ENCODE measurements at places on chromosomes 1 and 21. TPM values are rescaled to one million over a fixed set of nuclear protein-coding genes. Genes with fewer than 3 reads are reported as not detected.

The ATP6V1G3 gene
- not detected for total RNA-seq

- DNase-seq, result peak; percentile 60
These were observed 95.2 kb downstream of the ITPKB start for GRCh38 chr1:226643611-226644540.

The ZNF683 gene
- total RNA-seq, result 7.0 TPM

The LENEP gene
- 0.91 TPM for total RNA-seq

GRCh38 chr1:35575416-35575958 is 2.4 kb downstream of the TFAP2E start:
- DNase-seq, result no peak

DNA sequence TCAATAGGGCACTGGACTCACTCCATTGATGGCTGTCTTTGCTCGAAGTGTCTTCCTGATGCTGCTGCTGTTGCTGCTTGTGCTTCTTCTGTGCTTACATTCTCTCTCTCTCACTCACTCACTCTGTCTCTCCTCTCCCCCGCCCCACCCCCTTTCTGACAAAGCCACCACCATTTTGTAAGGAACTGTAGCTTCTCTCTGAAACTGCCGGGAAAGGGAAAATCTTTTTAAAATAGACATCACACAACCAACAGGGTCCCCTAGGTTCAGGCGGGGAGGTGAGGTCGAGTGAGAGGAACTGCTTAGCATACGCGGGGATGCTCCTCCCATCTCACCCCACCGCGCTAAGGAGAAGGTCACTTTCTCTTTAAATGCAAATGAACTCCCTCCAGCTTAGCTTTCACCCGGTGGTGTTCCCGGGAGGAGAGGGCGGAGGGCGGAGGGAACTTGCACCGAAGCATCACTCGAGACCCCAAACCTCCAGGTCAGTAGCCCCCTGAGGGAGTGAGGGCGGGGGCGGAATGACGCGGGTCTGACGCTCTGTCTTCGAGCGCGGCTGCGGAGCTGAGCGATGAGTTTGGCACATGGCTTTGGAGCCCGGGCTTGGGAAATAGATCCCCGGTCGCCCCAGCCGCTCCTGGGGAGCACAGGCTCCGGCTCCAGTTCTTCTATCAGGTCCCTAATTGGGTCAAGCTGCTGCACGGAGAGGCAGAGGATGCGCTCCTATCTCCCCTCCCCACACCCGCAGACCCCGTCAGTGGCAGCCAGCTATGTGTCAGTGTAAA is at the start of gene CCDC28B:
Gene CCDC28B, plus strand, starts transcription at position 370 of the 785 bp plus-strand sequence. CDS start 1,341 bp downstream, outside the sequence.
- DNase-seq, result peak; percentile 71

DNA sequence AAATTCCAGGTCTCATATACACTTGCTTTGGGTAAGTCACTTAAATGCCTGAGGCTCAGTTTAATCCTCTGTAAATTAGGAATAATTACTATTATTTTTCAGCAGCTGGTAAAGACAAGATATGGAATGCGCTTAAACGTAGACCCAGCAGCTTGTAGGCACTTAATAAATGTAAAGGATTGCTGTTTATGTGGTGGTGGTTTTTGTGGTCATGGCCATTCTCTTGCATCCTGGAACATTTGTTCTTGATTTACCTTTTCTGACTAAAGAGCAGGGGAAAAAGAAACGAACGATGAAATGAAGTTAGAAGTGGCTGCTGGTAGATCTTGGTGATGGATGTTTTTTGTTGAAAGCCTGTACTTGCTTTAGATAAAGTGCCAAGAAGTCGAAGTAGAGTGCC is 195.0 kb upstream of the FOXD3 start:
- no peak for DNase-seq

GRCh38 chr1:53276153-53276901 is 38.0 kb upstream of the MAGOH start:
- DNase-seq, result no peak

The UBIAD1 gene
- 25.9 TPM for total RNA-seq

DNA sequence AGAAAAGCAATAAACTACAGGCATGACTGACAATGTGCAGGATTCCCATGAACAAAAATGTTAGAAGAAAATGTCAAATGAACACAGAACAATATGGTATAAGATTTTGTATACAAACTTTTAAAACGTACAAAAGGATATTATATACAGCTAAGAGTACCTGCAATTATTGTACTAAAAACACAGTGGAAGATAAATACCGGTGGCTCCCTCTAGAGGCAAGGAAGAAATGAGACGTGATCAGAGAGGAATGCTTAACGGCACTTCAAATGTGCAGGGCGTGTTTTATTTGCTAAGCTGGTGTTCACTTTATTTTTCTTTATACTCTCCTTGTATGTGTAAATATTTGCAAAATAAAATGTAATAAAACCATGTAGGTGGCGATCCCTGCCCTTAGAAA is 191.8 kb upstream of the SAMSN1 start:
- DNase-seq, result peak; percentile 63

- no peak for DNase-seq
These were observed 30.5 kb downstream of the FBXO2 start for GRCh38 chr1:11623702-11624101.

- DNase-seq, result no peak
These were observed 548.9 kb downstream of the NUF2 start for GRCh38 chr1:163870666-163871065.

The HUNK gene
- not detected for total RNA-seq

- DNase-seq, result no peak
These were observed 47.0 kb upstream of the COL6A1 start for GRCh38 chr21:45934554-45934953.

GRCh38 chr21:36891692-36892091 is 74.8 kb downstream of the HLCS start:
- DNase-seq, result no peak

GRCh38 chr21:17455451-17455850 is 57.4 kb upstream of the CXADR start:
- DNase-seq, result no peak

GRCh38 chr1:109639841-109640184 is 16.1 kb upstream of the GSTM4 start:
- peak; percentile 37 for DNase-seq

The SLC2A1 gene
- 113 TPM for total RNA-seq

- DNase-seq, result peak; percentile 57
These were observed 251.3 kb downstream of the SDCCAG8 start for GRCh38 chr1:243507001-243507671.

GRCh38 chr1:204711947-204712701 is 26.6 kb upstream of the LRRN2 start:
- no peak for DNase-seq

DNA sequence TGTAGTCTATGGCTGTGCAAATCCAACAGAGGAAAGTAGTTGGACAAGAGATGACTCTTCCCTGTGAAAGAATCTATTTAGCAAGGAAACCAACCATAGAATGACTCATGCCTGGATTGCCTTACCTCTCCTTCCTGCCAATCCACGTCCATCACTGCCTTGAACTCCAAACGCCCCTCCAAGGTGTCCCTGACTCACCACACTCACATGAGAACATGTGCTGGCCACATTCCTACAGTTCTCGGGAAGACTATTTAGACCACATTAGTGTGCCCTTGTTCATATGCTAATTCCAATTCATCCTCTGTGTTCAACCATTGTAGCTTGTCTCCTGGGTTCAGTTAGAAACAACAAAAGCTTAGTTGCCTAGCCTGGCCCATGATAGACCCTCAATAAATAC is 157.3 kb downstream of the SLC30A10 start:
- no peak for DNase-seq

DNA sequence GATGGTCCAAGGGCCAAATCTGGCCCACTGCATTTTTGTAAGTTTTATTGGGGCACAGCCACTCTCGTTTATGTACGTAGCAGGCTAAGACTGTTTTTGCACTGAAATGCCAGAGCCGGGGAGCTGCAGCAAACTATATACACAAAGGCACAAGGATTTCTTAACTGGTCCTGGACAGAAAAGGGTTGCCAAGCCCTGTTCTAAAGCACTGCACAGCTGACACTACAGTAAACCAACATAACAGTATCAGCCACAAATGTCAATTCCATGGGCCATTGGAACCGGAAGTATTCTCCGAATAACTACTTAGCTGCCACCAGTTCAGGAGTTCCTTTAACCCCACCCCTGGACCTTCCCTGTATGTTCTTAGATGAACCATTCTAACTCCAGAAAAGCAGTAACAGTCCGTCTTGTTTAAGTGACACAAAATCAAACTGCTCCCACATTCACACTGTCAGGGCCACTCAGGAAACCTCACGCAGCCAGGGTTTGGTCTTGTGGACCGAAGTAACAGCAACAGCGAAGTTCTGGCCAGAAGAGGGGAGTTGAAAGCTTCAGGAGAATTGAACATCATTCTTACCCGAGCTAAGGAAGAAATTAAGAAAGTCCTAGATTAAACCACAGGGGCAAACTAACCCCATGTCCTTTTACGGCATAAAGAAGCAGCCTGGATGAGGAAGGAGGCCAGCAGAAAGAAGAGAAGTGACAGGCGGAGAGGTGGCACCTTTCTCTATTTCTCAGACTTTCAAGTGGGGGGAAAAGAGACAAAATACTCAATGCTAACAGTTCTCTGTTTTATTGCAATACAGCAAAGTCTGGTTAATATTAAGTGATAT is 49.2 kb downstream of the COQ8A start:
- DNase-seq, result no peak

GRCh38 chr1:210232511-210233215 is at the start of gene SERTAD4:
Gene SERTAD4 (plus strand): TSS chr1:210232796. CDS start chr1:210237961, 5,165 bp downstream.
- no peak for DNase-seq

GRCh38 chr21:34835526-34835925 is 166.7 kb downstream of the CLIC6 start:
- no peak for DNase-seq

DNA sequence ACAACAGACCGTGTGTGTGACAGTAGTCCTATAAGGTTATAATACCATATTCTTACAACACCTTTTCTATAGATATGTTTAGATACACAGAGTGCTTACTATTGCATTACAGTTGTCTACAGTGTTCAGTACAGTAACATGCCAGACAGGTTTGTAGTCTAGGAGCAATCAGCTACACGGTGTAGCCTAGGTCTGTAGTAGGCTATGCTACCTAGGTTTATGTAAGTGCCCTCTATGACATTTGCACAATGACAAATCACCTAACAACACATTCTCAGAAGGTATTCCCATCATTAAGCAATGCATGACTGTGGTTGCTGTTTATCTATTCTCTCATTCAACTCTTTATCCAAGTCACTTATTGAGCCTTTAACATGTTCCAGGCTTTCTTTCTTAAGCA is 1.8 kb upstream of the WLS start:
- DNase-seq, result no peak

DNA sequence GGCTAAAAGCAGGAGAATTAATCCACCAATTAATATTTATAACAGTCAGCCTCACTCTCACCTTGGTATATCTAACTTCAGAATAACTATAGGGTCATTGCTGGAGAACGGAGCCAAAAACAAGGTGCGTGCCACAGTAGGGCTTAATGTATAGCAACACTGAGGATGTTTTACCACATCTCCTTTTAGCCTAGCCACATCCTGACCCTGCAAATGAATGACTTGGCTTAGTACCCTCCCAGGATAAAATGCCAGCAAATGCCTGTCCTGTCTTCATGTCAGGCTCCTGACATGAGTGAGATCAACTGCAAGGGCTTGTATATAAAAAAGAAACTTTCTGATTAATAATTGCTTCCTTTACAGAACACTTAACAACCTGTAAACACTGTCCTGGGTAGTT is 2.7 kb upstream of the CDC42BPA start:
- DNase-seq, result peak; percentile 57

The KCNT2 gene
- not detected for total RNA-seq

The COL24A1 gene
- total RNA-seq, result not detected

The SV2A gene
- total RNA-seq, result 15.8 TPM

DNA sequence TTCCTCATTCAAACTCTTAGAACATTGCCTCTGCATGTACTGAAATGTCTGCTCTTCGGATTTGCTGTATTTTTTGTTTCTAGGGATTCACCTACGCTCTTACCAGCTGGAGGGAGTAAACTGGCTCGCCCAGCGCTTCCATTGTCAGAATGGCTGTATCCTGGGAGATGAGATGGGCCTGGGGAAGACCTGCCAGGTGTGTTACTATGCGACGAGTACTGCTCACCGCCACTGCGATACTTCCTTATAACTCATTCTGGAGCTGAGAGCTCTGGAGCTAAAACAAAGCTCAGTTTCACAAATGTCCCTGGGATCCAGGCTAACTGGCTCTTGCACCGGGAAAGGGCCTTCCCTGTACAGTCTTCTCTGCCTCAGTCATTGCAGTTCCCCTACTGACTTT is 10.1 kb downstream of the CHD1L start:
- DNase-seq, result no peak
